ENCODE measurements at places on chromosomes 3 and 15.

DNA sequence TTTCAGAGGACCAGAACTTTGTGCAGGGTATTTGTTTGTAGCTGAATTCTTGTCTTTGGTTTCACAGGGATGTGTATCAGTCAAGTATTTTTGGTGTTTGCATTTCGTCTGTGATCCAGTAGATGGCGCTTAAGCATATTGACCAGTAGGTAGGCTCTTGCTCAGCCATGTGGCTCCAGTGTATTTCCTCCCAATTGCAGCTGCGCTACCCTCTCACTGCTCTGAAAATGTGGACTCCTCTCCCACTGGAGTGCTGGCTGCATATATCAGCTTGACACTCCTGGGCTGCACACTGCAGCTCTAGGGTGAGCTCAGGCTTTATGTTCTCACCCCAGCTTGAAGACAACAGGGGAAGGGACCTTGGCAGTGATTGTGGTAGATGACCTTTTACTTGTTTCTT lies 1264.3 kb upstream of the ALCAM start:
- DNase-seq: peak; percentile 66

GRCh38 chr3:159245871-159246270 lies 444.0 kb downstream of the MFSD1 start:
- DNase-seq: no peak

- DNase-seq: no peak
Measured at GRCh38 chr3:149507491-149508324, 33.2 kb downstream of the TM4SF4 start.

DNA sequence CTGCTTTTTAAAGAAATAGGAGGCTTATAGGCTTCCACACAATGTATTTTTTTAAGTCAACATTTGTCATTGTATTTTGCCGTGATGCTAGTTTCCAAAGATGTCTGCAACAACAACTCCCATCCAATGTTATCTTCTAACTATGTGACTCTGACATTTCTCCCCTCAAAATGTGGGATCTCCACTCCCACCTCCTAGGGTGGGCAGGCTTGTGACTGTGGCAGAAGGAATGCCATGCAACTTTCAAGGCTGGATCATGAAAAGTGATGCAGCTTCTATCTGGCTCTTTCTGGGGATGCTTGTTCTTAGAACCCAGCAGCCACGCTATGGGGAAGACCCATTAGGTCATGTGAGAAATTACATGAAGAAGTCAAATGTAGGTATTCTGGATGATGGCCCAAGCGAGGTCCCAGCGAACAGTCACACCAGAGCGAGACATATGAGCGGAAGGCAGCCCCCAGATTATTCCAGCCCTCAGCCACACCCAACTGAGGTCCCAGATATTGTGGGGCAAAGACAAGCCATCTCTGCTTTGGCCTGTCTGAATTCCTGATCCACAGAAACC lies 124.3 kb downstream of the BDH1 start:
- DNase-seq: no peak

DNA sequence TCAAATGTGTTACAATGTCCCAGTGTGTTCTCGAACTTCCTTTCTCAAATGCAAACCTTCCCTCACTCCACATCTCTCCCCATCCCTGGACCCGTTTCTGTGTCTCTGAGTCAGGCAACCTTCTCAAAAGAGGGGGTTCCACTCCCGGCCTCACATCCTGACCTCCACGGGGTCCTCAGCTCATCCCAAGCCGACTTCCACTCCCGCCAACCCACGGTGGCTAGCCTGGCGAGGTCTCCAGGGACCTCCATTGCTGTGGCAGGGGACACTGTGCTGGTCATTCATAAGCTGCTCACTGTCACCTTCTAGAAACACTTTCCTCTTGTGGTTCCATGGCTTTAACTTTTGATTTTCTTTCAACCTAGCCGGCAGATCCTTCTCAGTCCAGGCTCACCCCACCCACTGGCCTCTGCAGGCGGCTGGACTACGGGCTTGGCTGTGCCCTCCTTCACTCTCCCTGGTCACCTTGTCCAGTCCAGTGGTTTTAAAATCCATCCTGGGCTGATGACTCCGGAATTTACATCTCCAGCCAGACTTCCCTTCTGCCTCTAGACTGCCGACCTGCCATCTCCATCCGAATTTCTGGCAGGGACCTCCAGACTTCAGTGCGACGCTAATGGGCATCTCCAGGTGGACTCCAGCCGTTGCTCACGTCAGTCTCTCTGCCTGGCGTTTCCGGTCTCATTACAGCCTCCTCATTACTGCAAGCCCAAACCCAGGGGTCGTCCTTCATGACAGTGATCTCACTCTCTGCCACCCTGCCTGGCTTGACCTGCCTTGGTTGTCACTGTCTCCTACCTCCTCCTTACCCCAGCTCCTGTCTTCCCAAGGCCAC lies 20.0 kb downstream of the ABTB1 start:
- no peak for DNase-seq

DNA sequence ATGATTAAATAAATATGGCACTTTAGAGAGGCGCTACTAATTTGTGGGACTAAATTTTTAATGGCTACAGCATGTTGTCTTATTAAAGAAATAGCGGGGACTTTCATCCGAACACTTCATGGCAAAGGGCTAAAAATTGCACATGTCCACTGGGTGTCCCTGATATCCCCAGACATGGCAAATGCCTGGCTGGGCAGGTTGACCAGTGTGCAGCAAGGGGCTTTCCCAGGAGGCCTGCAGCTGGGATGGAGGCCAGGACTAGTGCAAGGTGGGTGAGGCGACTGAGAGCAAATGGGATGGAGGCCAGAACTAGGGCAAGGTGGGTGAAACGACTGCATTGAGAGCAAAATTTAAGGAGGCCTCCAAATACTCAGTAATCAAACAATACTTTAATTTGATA lies 167.4 kb upstream of the SMAD3 start:
- DNase-seq: no peak

- DNase-seq: no peak
Measured at GRCh38 chr3:117524890-117525289, 815.3 kb downstream of the TUSC7 start.

DNA sequence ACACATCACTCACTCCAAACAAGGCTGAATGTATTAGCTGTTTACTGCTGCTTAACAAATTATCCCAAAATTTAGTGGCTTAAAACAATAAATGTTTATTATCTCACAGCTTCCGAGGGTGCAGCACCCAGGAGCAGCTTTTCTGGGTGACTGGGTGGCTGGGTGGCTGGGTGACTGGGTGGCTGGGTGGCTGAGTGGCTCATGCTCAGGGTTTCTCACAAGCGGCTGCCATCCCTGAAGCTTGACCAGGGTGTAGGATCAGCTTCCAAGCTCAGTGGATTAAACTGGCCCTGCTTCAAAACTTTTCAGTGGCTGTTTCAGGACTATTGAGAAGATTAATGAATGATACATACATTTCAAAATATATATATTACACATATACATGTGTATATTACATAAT lies 2.3 kb upstream of the CYP11A1 start:
- DNase-seq: no peak

- DNase-seq: no peak
Measured at GRCh38 chr3:31247850-31248562, 284.7 kb upstream of the STT3B start.

GRCh38 chr3:115688418-115688817 lies 65.1 kb downstream of the GAP43 start:
- DNase-seq: no peak

GRCh38 chr15:92385096-92385495 lies 8.6 kb upstream of the ST8SIA2 start:
- no peak for DNase-seq

- no peak for DNase-seq
Measured at GRCh38 chr3:187628169-187628568, 42.0 kb downstream of the SST start.

DNA sequence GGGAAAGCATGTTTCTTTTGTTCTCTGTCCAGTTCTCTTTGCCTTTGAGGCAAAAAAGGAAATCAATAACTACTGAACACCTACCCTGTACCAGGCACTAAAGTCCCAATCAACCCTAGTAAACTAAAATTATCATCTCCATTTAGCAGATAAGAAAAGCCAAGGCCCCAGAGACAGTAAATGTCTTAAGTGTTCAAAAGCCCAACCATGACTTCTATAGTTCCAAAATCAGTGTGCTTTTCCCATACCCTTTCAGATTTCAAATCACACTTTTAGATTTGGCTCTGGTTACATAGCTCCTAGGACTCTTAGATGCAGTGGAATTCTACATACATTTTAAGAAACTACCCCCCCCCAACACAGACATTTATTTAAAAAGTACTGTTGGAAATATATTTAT lies 63.5 kb downstream of the UACA start:
- no peak for DNase-seq

- DNase-seq: no peak
Measured at GRCh38 chr15:71146580-71146982, 31.3 kb downstream of the THSD4 start.

- no peak for DNase-seq
Measured at GRCh38 chr3:128168836-128169235, 15.6 kb downstream of the EEFSEC start.

GRCh38 chr3:150097588-150097890 lies 126.8 kb upstream of the PFN2 start:
- DNase-seq: no peak

GRCh38 chr3:132638706-132639105 lies 20.9 kb downstream of the ACAD11 start:
- no peak for DNase-seq

DNA sequence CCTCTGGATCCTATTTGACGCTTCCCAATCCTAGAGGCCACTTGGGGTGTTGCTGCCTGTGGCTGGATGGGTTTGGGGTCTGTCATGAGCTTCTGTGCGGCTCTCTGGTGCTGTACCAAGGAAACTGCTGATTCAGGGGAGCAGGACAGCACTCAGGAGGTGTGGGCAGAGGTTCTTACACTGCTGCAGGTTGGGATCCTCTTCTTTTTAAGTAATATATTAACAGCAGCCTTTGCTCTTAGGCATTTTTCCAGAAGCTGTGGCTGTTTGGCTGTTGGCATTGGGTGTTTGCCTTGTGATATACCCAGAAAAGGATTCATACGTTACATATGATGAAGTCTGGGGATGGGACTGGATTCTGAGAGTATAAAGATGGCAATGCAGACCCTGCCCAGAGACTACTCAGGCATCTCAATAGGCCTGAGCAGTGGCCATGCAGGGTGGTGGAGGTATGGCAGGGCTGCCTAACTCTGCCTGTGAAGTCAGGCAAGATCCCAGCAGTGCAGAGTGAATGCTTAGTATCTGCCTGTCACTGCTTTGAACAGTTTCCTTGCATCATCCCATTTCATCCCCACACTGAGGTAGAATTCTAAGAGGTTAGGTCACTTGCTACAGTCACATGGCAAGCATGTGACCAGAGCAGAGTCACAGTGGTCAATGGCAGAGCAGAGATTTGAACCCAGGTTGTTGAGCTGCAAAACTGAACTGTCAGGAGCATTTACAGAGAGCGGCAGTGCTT lies 3.9 kb downstream of the ABHD6 start:
- no peak for DNase-seq

DNA sequence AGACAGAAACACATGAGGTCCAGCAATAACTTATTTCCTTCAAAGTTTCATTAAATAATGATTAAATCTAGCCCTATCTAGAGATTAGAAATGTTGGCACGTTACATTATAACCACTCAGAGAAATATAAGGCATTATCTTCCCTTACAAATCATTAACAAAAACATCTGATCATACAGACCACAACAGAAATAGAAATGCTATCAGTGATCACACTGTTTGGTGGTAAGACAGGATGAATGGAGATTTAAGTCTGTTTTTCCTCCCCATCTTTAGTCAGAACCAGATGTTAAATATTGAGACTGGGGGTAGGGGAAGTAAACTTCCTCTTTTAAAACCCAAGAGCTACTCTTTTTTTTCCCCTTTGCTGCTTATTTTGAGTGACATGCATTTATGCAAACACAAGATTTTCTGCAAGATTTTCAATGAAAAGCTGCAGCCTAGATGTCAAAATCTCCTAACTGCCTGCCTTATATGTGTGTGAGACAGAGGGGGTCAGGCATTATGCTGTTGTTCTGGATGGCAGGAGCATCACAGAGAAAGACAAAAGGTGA lies 70.4 kb downstream of the CBLB start:
- no peak for DNase-seq

GRCh38 chr3:46987743-46988401 lies 8.4 kb downstream of the NBEAL2 start:
- DNase-seq: no peak

GRCh38 chr15:43911235-43911781 lies 84.5 kb downstream of the WDR76 start:
- DNase-seq: no peak

Data from T47D (cell line).